ENCODE measurements at places on chromosomes 4 and X.

GRCh38 chrX:95071621-95072020, 1397.6 kb downstream of the FAM133A start:
- DNase-seq = no peak

DNA sequence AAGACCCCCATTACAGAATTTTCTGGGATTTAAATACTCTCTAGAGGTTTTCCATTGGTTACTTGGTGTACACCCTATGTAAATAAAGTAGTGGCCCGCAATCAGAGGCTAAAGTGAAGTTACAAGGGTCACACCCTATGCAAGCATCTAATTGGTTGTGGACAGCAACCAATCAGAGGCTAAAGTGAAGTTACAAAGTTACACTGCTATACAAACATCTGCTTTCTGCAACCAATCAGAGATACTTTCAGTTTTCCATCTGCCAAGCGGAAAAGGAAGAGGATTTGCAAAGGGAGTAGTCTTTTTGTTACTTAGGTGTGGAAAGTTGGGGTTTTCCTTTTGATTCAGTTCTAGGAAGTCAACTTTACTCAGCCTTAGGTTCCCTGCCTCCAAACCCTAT, 2.0 kb upstream of the ATRX start:
- DNase-seq = no peak

DNA sequence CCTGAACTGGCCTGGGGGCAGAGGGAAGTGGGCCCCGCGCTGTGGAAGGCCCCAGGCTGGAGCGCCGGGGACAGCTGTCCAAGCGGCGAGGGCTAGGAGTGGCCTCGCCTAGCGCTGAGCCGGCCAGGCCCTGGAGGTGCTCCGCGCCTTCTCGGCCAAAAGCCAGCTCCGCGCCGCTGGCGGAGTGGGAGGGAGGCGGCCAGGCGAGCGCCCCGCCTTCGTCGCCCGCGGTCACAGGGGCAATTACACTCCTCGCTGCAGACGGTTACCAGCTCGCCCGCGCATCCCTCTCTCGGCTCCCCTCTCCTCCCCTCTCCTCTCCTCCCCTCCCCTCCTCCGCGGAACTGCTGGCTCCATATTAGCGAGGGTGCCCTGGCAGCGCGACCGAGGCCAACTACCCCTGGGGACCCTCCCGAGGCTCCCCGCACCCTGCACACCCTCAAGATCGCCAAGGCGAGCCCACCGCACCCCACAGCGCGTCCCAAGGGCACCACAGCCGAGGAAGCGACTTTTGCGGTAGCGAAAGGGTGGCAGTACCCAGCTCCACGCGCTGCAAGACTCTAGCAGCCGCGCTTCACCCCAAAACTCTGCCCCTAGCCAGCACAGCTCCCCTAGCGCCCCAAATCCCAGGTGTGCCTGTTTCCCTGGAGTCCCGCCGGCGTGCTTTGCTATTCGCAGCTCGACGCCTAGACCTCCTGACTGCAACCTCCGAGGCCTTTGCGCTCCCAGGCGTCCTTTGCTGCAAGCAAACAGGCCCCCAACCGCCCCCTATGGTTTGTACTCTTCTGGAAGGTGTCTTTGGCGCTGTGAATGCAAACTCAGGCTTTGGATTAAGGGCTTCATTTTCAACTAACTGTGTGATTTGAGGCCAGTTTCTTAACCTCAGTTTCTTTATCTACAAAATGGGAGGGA, 91.4 kb downstream of the BCOR start:
- DNase-seq = no peak

GRCh38 chr4:118398226-118399090, 45.7 kb upstream of the PRSS12 start:
- DNase-seq = no peak

GRCh38 chrX:48493890-48494364, 14.9 kb upstream of the PORCN start:
- no peak for DNase-seq

DNA sequence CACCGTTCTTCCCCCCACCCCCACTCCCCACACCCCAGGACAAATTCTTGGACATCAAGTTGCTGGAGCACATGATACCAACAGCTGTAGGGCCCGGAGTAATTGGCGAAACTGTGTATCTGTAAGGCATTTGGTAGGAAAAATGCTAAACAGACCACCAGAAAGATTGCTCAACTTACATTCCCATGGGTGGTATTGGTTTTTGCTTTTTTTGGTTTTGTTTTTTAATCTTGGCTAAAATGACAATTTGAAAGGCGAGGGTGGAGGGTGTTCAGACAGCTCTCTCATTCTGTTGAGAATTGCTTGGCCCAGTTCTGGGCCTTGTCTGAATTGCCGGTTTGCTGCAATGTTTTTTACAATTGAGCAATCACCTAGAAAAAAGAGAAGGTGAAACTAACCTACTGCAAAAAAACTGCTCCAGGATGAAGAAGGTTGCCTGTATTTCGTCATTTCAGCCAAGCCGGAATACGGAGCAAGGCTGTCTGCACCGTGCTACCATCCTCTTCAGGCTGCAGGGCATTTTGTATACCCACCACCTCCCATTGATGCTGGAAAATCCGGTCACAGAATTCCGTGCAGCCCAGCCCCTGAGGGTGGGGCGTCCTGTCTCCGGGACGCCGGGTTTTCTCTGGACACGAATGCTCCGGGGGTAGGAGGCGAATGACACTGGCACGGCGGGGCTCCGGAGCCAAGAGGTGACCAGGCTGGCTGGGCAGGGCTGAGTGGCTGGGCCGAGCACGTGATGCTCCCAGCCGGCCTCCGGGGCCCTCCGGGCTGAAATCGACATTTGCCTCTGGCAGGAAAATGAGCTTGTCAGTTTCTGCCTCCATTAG, at the start of gene CLCN4:
Gene CLCN4 (plus strand): TSS at position 777 of the 833 bp plus-strand sequence. CDS start 28,058 bp downstream, outside the sequence.
- no peak for DNase-seq

- DNase-seq = no peak
These were observed 6.3 kb upstream of the LETM1 start for GRCh38 chr4:1862055-1862911.

- DNase-seq = no peak
These were observed 10.5 kb downstream of the CDX4 start for GRCh38 chrX:73457306-73457705.

- no peak for DNase-seq
These were observed 3.4 kb downstream of the UGT2A1 start for GRCh38 chr4:69649629-69650028.

- no peak for DNase-seq
These were observed 23.9 kb downstream of the SLC39A8 start for GRCh38 chr4:102321260-102321995.

GRCh38 chrX:70264784-70265183, 3.4 kb upstream of the ARR3 start:
- DNase-seq = no peak

DNA sequence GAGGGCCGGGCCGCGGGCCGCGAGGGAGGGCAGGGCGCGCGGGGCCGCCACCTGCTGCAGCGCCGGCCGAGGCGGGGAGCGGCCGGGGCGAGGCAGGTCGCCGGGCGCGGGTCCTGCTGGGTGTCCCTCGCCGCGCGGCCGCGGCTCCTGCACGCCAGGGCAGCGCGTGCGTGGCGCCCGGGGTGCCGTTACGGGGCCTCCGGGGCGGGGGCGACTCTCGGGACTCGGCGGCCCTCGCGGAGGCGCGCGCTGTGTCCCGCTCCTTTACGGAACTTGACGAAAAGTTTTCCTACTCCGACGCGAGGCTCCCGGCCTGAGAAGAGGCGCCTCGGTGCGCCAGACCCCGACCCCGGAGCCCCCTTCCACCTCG, 329 bp downstream of the TBC1D14 start:
- no peak for DNase-seq

GRCh38 chr4:109548655-109549054, 11.4 kb upstream of the MCUB start:
- no peak for DNase-seq

Measured in iPS DF 6.9 (cell line).